ENCODE measurements at places on chromosomes 2 and 18.

GRCh38 chr2:54310961-54311360 lies 54.9 kb upstream of the TSPYL6 start:
- DNase-seq: no peak

- DNase-seq: no peak
Measured at GRCh38 chr18:79987566-79987965, 797 bp downstream of the TXNL4A start.

DNA sequence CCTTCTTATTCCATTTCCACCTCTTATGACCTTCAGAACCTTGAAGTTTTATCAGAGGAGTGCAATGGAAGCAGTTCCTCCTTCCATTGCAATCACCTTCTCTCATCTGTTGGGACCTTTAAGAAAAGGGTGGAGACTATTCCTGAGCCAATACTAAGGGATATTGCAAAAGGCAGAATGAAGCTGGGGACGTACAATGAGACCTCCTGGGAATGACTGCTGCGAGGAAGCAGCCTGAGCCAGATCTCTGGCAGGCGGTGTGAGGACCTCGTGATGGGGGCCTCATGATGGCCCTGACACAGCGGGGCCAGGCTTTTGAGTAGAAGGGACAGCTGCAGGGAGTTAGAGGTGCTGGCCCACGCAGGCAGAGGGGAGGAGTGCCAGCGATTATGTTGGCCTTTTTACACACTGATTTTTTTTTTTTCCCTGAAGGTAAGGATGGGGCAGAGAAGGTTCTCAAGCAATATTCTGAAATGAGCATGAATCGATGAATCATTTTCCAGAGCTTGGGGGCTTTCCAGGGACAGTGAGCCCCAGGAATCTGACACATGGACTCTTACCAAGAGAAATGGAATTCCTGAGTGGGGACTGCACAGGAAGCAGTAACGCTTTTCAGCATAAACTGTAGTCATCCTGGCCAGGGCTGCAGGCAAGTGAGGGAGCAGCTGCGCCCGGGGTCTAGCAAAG lies 40.0 kb upstream of the LAPTM4A start:
- DNase-seq: no peak

DNA sequence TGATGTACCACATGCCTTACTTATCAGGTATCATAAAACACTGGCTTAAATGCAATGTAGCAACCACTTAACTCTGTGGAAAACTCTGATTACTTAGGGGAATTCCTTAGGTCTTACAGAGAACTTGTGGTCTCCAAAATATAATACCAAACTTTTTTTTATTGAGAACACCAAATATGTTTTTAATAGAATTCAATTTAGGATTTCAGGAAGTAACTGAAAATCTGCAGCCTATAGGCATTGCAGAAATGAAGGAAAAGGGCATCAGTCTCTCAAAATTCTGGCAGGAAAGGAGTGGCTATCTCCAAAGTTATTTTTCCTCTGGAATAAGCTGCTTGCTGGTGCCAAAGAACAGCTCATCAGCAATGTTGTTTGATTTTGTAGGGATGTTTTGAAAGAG lies 105.3 kb upstream of the UGP2 start:
- DNase-seq: no peak

- DNase-seq: no peak
Measured at GRCh38 chr2:69428981-69429380, 8.3 kb downstream of the NFU1 start.

GRCh38 chr2:66466433-66466832 lies 31.5 kb downstream of the MEIS1 start:
- no peak for DNase-seq

GRCh38 chr2:196080526-196080925 lies 11.9 kb upstream of the DNAH7 start:
- DNase-seq: no peak

GRCh38 chr2:19073522-19073921 lies 284.9 kb downstream of the OSR1 start:
- no peak for DNase-seq

GRCh38 chr2:68103709-68104055 lies 40.9 kb upstream of the C1D start:
- DNase-seq: no peak

GRCh38 chr2:73818296-73818695 lies 10.5 kb upstream of the STAMBP start:
- DNase-seq: no peak

DNA sequence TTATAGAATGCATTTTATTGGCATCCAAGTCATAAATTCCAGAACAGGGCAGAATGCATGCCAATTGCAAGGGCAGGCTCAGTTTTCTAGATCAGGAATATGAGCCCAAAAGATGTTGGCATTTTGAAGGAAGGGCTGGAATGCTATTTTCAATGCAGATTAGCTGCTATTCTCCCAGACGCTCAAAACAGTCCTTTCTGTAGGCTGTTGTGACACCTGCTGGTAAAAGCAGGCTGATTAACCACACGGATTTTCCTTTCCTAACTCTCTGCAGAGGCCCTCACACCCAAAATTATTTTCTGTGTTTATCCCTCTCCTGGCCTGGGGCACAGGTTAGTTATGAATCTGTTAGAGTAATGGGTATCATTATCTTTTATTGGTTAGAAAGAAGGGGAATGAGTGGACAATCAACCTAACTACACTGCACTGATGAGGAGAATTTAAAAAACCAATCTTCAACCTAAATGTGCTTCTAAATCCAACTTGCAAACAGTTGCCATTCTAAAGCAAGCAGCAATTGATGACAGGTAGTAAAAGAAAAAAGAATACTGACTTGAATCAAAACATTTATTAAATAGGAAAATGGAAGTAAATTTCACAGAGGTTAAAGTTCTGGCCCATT lies 94.0 kb downstream of the PLA2R1 start:
- DNase-seq: no peak

GRCh38 chr18:5879479-5879882 lies 15.8 kb downstream of the TMEM200C start:
- DNase-seq: no peak

DNA sequence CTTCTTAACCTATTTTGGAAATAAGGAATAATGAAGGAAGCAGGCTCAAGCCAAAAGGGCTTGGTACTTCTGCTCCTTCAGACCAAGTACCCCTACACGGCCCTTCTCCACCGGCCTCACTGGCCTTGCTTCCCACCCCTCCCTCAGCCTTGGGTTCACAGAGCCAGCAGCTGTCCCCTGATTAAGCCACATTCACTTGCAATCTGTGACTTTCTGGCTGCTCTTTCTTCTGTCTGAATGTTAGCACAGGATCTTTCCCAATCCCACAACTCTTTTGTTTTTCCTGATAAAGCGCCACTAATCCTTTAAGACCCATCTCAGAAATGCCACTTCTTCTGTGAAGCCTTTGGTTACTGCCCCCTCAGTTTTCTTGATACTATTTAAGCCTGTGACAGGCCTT lies 52.4 kb downstream of the REEP1 start:
- DNase-seq: no peak

- DNase-seq: no peak
Measured at GRCh38 chr18:59744271-59744721, 47.1 kb upstream of the CCBE1 start.

- DNase-seq: no peak
Measured at GRCh38 chr18:63427558-63427957, 5.3 kb upstream of the VPS4B start.

DNA sequence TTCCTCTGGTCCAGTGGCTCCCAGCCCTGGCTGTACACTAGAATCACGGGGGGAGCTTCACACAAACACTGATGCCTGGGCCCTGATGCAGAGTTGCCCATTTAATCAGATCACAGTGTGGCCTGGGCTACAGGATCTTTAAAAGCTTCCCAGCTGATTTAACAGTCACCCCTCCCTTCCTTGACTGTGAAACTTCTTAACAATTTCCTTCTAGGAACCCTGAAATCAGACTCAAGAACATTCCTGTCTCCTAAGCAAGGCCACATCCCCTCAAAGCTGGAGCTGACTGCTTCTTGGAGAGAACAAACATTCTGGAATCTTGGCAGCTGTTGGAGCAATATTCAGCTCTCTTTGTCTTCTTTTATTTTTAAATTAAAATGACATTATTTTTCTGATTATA lies 88.7 kb downstream of the ADD2 start:
- DNase-seq: no peak

- DNase-seq: no peak
Measured at GRCh38 chr18:6109743-6110142, 214.4 kb upstream of the TMEM200C start.

- no peak for DNase-seq
Measured at GRCh38 chr2:128444121-128444771, 125.6 kb upstream of the HS6ST1 start.

- no peak for DNase-seq
Measured at GRCh38 chr2:8654483-8654882, 27.4 kb upstream of the ID2 start.
